ENCODE measurements at places on chromosomes 7 and 10.

GRCh38 chr10:30702860-30703259, 73.3 kb upstream of the LYZL2 start:
- DNase-seq = no peak

DNA sequence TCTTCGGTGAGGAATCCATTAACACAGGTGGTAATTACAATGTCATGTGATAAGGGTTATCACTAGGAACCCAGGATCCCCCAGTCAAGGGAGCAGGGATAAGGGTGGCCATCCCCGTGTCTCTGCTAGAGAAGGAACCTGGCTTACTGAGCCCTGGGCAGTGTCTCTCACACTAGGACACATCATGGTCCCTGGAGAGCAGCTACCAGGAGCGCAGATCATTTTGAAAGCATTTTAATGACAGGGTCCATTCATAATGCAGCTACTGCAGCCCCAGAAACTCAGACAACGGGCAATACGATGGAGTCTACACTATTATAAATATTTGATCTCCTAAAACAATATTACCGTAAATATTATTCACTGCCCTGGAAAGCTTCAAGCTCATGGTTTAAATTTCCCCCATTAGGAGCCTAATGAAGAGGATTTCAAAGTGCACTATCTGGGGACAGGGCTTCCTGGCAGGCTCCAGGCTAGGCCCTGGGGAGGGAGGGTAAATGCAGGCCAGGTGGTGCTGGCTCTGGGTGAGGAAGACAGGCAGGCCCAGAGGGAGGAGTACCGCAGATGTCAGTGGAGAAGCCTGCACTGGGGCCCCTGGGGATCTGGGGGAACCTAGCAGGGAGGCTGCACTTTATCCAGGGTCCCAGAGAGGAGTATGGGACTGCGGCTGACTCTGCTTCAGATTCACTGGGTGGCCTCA, 52.6 kb upstream of the LOXL4 start:
- DNase-seq = no peak

GRCh38 chr7:118195837-118196474, 12.0 kb downstream of the LSM8 start:
- peak; percentile 11 for DNase-seq

- DNase-seq = no peak
Measured at GRCh38 chr10:58473976-58474375, 38.7 kb upstream of the BICC1 start.

GRCh38 chr10:114634609-114634979, 23.5 kb downstream of the ABLIM1 start:
- no peak for DNase-seq

DNA sequence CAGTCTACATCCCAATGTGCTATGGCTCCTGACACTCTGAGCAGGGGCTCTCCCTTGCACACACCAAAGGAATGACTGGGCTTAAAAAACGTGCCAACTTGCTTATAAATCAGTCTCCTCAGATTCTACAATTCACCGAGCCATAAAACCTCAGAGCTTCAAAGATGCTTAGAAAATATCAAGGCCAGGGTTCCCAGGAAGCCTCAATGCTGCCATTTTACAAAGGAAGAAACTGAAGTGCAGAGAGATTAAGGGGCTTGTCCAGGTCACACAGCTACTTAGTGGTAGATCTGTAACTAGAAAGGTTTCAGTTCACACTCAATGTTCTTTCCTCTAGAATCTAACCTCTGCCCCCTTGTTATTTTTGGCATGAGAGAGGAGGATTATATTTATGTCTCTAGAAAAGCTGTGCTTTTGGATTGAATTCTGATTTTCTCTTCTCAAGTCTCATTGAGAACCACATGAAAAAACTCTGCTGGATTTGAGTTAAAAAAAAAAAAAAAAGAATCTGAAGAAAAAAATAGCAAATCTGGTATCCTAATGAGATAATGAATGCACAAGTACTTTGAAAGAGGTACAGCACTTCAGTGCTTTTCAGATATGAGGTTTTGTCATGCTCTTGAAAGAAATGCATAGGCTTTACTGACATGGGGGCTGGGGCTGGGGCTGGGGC, 22.3 kb upstream of the TSPAN33 start:
- DNase-seq = peak; percentile 68

- DNase-seq = no peak
Measured at GRCh38 chr10:16949816-16950215, 132.6 kb upstream of the RSU1 start.

DNA sequence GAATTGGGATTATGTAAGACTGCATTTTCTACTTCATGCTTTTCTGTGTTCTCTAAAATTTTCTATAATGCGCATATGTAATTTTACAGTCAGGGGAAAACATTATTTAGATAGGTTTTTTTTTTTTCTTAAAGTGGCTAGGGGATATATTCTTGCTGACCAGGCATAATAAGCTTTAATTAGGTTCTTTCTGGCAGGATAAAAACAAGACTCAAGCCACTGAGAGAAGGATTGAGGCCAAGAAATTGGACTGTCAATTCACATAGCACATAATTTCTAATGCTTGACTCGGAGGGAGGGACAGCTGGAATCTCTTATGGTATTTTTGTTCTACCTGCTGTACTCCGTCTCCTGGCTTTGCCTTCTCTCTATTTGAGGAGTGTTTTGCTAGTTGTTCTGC, 119.8 kb upstream of the NPVF start:
- DNase-seq = no peak

- peak; percentile 33 for DNase-seq
Measured at GRCh38 chr10:33715303-33715975, 381.0 kb upstream of the NRP1 start.

GRCh38 chr7:22725585-22725984, 1.4 kb upstream of the IL6 start:
- DNase-seq = no peak

- DNase-seq = no peak
Measured at GRCh38 chr10:118171861-118172260, 125.1 kb upstream of the RAB11FIP2 start.

DNA sequence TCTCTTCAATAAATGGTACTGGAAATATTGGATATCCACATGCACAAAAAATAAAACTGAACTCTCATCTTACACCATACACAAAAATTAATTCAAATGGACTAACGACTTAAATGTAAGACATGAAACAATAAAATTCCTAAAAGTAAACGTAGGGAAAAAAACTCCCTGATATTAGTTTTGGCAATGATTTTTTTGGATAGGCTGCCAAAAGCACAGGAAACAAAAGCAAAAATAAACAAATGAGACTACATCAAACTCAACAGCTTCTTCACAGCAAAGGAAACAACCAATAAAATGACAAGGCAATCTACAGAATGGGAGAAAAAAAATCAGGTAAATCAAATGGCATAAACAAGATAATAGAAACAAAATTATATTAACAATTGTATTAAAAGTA, 65.7 kb downstream of the ORC5 start:
- DNase-seq = no peak

DNA sequence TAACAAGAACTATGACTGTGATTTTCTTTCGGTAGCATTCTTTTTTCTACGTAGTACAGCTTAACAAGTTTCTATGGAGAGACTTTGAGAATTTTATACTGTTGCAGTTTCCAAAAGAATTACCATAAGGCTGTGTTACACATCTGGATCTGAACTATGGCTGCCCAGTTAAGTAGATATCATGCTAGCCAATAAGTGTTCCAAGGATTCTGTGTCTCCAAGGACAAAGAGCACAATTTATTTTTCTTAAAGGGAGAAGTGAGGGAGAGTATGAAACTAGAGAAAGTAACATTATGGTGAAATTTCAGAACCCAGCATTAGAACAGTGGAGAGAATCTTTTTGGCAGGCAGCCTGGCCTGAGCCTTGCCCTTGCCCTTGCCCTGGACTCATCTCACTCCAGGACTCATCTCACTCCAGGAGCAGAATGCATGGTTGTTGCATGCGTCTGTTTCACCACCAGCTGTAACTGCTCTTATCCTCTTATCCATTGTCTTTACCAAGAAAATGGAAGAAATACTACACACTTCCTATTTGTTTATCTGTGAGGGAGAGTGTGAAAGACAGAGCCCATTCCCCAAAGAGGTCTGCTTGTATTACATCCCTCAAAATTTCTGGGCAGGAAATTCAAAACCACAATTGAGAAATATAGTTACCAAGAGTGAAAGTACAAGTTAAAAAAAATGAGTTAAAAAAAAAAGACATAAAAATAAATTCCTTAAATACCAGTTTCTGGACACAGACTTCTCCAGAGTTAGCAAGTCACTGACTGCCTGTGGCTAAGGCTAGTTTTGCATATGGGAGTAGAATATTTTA, 1067.5 kb downstream of the NRG3 start:
- no peak for DNase-seq

DNA sequence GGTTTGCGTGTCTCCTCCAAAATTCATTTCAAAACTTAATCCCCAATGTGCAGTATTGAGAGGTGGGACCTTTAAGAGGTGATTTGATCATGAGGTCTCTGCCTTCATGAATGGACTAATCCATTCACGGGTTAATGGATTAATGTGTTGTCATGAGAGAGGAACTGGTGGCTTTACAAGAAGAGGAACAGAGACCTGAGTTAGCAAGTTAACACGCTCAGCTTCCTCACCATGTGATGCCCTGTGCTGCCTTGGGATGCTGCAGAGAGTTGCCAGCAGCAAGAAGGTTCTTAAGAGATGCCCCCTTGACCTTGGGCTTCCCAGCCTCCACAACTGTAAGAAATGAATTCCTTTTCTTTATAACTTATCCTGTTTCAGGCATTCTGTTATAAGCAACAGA, 3.7 kb upstream of the TCTN3 start:
- peak; percentile 58 for DNase-seq

GRCh38 chr7:108611268-108611667, 41.6 kb downstream of the DNAJB9 start:
- no peak for DNase-seq

- no peak for DNase-seq
Measured at GRCh38 chr10:31851216-31851615, 77.4 kb downstream of the ARHGAP12 start.

DNA sequence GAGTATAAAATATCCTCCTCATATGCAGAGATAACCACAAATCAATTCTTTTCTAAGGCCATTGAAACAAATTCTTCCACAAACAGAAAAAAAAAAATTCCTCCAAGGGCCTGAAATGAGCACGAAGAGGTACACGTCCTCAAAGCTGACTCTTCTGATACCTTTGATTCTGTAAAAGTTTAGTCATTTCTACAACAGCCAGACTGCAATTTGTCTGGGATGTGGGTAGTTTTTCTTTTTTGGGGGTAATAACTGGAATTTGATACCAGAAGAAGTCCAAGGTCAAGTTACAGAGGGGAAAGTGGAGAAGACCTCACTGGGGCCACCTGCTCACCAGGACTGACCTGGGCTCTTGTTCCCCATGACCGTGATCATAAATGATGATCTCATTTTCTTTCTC, 121.8 kb downstream of the AOAH start:
- no peak for DNase-seq

- DNase-seq = no peak
Measured at GRCh38 chr7:49821181-49821580, 47.7 kb downstream of the VWC2 start.

- no peak for DNase-seq
Measured at GRCh38 chr10:69624245-69624786, 5.7 kb upstream of the FAM241B start.

GRCh38 chr7:31688996-31689395, 2.0 kb downstream of the PPP1R17 start:
- DNase-seq = no peak

- no peak for DNase-seq
Measured at GRCh38 chr7:85320699-85321476, 134.0 kb upstream of the SEMA3D start.

DNA sequence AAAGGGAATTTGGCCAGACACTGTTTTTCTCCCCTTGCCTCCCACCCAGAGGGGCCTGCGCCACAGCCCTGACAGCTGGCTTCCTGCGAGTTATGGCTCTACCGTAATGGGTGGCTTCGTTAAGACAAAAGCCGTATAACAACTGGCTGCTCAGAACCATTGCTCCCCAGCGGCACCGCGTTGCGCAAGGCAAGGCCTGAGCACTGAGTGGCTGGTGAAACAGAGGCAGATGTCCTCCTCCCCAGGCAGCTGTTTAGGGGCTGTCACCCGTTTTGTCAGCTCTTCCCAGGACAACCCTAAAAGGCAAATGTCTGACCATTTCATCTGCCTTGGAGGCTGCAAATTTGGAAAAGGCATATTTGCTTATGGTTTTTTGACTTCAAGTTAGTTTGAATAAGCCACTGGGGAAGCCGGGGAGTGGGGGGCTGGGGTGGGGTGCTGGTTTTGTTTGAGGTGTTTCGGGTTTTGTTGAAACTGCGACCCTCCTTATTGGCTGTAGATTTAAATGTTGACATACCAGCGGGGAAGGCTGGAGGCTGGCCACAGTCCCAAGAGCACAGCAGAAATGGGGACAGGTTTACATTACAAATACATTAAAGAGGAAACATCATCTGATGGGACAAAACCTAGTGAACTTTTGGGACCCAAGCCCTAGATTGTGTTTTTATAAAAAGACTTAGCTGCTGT, 681 bp upstream of the SPOCK2 start:
- no peak for DNase-seq

- no peak for DNase-seq
Measured at GRCh38 chr10:76492026-76492425, 1060.6 kb downstream of the LRMDA start.

DNA sequence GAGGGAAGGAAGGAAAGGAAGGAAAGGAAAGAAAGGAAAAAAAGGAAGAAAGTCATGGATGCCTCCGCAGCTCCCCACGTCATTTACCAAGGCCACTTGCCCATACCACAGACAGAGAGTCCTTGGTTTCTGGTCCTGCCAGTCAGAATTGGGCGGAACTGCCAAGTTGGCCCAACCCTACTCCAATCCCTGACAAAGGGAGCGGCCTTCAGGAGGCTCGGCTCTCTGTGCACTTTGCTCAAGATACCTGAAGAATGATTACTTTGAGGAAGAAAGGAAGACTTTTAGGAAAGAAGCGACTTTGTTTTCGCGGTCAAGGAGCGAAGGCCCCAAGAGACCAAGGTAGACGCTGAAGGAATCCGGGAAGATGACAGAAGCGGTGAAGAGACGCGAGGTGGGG, 49.1 kb upstream of the FXYD4 start:
- DNase-seq = no peak

- DNase-seq = peak; percentile 62
Measured at GRCh38 chr10:13891128-13892000, 304.6 kb downstream of the PRPF18 start.

GRCh38 chr10:18542832-18543231, 108.6 kb downstream of the NSUN6 start:
- no peak for DNase-seq

- DNase-seq = no peak
Measured at GRCh38 chr7:141679014-141679413, 23.0 kb downstream of the DENND11 start.

GRCh38 chr10:45581582-45582385, 90.8 kb downstream of the ZFAND4 start:
- no peak for DNase-seq

GRCh38 chr10:26227786-26228185, 11.2 kb downstream of the GAD2 start:
- no peak for DNase-seq

- DNase-seq = no peak
Measured at GRCh38 chr10:117300671-117301070, 59.8 kb downstream of the SLC18A2 start.

- no peak for DNase-seq
Measured at GRCh38 chr7:94912085-94912484, 4.7 kb downstream of the PPP1R9A start.
